ENCODE measurements at places on chromosomes 5 and 9.

GRCh38 chr5:102536323-102536928 lies 37.6 kb upstream of the SLCO6A1 start:
- DNase-seq: no peak

DNA sequence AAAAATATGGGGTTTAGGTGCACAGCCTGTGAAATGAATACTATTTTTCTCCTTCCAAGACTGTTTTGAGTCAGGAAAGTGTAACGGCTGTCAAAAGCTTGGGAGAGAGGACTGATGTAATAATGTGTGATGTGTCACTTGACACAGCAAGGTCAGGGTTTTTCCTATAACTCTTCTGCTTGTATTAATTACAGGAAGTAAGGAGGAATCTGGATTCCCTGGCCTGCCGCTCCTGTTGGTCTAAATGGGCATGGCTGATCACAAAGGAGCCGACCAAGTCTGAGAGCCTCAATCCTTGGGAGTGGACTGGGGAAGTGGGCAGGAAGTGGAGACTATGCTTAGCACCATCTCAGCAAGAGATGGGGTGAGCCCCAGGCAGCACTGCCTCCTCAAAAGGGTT lies 16.7 kb upstream of the SLC28A3 start:
- no peak for DNase-seq

- DNase-seq: no peak
Measured at GRCh38 chr5:5165541-5166002, 25.4 kb downstream of the ADAMTS16 start.

DNA sequence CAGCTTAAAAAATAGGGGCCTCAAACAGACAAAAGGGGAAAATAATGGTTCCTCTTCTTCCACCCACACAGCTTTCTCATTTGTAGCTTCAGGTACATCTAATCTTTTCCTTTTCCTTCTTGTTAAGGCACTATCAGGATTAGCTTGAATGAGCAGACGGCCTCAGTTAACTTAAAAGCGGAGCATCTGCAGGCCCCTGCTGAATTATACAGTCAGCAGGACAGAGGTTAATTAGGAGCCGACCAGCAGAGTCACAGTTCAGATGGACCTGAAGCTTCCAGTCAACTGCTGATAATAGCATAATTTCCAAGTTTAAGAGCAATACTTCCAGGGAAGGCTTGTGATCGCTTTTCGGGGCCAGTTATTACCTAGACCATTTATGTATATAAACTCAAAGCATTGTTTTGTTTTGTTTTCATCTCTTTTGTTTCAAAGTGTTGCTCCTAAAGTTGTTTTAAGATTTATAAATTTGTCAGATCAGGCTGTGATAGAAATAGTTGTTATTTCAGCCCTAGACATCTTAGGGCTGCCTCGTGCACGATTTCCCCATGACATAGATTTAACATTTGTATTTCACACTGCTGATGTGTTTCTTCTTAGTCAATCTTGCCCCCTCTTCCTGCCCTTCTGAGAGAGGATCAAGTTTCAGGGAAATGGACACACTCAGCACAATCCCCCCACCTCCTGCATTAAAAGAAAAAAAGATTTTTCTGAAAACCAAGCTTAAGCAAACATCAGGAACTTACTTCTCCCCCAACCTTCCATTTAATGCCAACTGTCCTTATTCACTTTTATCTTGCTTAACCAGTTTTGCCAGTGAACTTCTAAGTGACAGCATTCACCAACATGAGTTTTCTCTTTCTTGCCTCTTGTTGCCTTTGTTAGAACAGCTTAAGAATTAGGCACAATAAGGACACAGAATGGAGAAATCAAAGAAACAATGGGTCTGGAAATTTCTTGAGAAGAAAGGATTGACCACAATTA lies 449.8 kb downstream of the ARHGEF28 start:
- no peak for DNase-seq

- no peak for DNase-seq
Measured at GRCh38 chr9:129811967-129812363, 9.0 kb downstream of the TOR1B start.

Measured in fibroblast of skin of left quadriceps (primary cell).